Fibroblast of skin of right quadriceps (primary cell): ENCODE measurements at places on chromosomes 3 and 15.

DNA sequence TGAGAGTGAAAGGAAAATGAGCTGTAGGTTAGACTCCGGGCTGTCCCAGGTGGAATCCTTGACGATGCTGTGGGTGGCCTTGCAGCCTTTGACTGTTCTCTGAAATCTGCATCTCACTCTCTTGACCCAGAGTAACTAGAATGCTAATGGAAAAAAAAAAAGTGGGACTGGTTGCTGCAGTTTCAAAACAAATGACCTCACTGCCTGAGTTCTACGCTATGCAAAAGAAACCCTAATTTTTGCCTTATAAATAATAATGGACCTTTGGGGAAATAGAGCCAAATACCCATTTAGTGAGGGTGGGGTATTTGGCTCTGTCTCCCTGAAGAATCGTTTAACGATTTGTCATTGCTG, 309.7 kb upstream of the C2CD4B start:
- DNase-seq, result no peak

GRCh38 chr3:125128861-125129501, 73.2 kb upstream of the HEG1 start:
- peak; percentile 98 for DNase-seq

DNA sequence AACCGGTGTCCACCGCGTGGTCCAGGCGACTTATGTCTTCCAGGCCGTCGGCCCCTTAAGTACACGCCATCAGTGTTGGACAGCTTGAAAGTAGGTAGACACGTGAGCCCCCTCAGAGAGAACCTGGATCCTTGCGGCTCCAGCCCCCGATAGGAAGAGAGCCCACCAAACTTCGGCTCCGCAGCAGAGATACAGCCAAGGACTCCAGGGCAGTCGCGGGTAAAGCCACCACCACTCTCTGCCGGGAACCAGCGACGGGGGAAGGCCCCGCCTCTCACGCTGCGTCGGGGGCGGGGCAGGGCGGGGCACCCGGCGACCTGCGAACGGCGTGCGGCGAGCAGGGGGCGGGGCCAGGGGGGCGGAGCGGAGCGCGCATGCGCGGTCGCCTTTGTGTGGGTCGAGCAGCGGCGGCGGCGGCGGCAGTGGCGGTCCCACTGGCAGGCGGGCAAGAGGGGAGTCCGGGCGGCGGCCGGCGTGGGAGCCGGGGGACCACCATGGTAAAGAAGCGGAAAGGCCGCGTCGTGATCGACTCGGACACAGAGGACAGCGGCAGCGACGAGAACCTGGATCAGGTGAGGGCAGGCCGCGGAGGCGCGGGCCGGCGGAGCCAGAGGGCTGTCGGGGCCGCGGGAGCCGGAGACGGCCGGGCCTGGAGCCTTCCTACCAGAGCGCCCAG, at the start of gene RTF1:
TSS of gene RTF1 (plus strand) at position 354 of the 676 bp plus-strand sequence. CDS start at position 375, 21 bp downstream.
- peak; percentile 89 for DNase-seq

DNA sequence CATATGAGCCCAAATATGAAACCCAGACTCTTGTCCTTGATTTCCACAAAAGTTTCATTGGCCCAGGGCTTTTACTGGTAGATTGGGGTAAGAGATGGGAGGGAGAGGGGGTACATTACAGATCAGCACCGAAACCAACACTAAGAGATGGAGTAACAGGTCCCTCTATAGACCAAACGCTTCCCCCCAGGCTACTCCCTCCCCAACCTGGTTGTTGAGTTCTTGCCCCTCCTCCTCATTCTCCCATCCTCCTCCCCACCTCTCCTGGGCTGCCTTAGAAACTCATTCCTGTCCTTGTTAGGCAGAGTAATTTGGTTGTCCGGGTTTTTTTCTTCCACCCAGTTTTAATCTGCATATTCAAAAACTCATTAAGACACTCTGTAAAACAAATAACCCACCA, 74.1 kb downstream of the MESD start:
- no peak for DNase-seq

DNA sequence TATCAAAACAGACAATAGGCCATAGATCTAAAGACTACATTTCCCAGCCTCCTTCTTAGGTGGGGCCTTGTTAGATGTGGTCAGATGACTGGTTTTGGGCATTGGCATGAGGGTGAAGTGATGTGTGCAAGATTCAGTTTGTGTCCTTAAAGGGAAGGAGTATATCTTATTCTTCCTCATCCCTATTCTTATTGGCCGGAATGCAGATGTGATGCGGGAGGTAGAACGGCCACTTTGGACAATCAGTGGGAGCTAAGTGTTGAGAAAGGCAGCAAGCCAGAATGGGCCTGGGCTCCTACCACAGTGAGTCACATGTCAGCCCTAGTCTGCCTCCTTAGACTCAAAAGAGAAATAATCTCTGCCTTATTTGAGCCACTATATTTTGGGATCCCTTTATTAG, 89.8 kb upstream of the MEX3B start:
- DNase-seq, result peak; percentile 40

GRCh38 chr3:52983336-52983807, 62.5 kb downstream of the SFMBT1 start:
- no peak for DNase-seq

- DNase-seq, result no peak
These were observed 4.4 kb downstream of the CYP19A1 start for GRCh38 chr15:51334011-51334451.

GRCh38 chr15:67358812-67359211, 104.2 kb downstream of the IQCH start:
- DNase-seq, result no peak

GRCh38 chr3:81651139-81651538, 110.3 kb downstream of the GBE1 start:
- DNase-seq, result peak; percentile 6

- no peak for DNase-seq
These were observed 5.7 kb downstream of the SETD2 start for GRCh38 chr3:47158208-47158607.

GRCh38 chr15:40298216-40298935, 9.4 kb downstream of the PLCB2 start:
- DNase-seq, result no peak

GRCh38 chr3:127478922-127479321, 111.6 kb downstream of the TPRA1 start:
- no peak for DNase-seq

GRCh38 chr3:9785602-9786001, 6.7 kb downstream of the TADA3 start:
- no peak for DNase-seq

DNA sequence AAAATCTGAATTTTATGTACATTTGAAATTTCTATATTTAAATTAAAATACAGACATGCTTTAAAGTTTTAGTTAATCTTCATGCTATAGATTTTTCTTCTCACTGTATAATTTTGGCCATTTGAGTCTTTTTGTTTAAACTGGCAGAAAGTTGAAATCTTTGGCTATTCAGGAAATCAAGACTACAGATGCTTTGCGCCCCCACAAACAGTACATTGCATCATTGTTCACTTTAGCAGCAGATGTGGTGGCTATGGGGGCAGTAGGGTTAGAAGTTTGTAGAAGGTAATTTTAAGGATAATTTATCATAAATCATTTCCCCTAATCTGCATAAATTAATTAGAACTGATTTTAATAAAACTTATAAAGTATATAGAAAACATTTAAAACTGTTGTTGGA, 20.9 kb downstream of the SPPL2A start:
- DNase-seq, result no peak

DNA sequence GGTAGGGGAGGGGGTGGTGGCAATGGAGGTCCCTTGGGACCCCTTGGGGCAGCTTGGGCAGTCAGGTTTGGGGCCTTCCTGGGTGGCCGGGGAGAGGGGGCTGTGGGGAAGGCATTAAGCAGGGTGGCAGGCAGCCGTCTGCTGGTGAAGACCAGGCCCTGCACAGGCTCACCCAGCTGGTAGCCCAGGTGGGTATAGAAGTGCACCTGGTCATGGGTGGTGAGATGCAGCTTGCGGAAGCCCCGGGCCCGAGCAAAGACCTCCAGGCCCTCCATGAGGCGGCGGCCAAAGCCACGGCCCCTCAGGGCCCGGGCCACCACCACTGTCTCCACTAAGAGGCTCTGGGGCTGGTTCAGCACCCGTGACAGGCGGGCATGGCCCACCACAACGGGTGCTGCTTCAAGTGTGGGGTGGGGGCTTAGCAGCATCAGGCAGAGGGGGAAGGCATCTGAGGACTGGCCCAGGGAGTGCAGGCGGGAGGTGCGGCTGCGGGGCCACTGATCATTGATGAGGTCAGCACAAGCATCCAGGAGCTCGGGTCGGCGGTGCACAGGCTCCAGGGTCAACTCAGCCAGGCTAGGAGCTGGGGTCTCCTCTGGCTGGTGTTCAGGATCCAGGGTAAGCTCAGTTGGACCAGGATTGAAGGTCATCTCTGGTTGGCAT, 2.4 kb downstream of the HYAL3 start:
- no peak for DNase-seq
